ENCODE measurements at places on chromosomes 4 and X.

- DNase-seq, result no peak
These were observed 21.1 kb downstream of the PDE6B start for GRCh38 chr4:646460-646859.

GRCh38 chrX:45735571-45735970 is 534.9 kb upstream of the DIPK2B start:
- no peak for DNase-seq

DNA sequence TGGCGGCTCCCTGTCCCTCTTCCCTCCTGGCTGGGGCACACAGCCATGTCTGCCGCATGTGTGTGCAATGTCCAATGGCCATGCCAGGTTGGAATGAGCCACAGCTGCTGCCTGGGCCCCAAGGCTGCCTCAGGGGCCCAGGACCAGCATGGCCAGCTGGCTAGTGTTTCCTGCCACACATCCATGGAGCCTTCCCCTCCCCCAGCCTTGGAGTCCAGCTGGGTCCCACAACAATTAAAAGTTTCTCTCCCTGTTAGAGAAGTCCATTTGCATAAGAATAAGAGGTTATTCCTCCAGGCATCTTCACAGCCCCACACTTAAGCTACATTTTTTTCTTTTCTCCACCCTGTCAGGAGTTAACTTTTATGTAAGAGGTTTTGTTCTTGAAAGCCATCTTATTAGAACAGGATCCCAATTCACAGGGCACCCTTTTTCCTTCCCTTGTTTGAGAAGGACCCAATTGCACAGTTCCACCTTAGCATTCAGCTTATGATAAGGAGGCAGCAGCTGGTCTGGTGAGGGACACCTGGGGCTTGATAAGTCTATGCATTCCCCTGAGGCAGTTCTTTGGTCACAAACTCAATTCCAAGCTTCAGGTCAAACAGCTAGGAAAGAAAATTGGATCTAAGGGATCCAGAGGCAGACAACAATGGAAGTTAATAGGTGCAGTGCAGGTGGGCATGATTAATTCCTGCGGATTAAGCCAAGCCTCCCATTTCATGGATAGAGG is 963.3 kb upstream of the GRIA3 start:
- DNase-seq, result no peak

- no peak for DNase-seq
These were observed 1715.2 kb upstream of the TENM3 start for GRCh38 chr4:180528003-180528402.

DNA sequence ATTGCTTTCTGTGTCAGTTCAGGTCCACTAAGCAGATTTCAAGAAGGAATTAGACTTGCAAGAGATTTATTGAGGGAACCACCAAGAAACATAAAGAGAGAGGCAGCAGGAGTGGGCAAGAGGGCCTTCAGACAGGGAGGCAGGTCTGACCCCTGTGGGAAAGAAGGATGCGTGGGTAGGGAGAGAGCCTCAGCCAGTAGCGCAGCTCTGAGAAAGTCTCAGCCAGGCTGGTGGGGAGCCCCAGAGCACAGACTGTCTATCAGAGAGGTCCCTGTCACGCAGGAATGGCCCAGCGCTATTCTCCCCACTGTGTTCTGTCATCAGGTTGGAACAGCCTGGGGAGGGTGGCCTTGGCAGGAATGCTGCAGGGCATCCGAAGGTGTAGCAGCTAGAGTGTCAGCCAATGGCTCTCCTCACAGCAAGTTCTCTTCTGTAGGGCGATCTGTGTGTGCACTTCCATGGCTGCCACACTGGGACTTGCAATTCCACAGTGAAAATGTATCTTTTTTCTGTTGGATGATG is 48.0 kb downstream of the OTC start:
- no peak for DNase-seq

DNA sequence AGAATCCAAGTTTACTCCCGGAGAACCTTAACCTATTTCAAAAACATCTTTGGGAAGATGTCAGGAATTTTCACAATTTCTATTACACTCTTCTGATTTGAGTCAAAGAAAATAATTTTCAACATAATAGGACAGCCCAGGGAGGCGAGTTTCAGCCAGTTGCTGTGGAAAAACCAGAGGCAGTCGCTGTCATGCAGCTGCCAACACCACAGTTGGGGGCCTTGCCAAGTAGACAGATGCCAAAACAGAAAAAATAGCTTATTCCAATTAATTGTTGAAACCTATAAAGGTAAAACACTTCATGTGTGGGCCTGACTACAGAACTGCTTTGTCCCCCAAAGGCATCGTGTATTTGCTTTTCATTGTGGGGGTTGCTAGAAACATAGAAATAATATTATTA is 225.8 kb downstream of the DMD start:
- no peak for DNase-seq

DNA sequence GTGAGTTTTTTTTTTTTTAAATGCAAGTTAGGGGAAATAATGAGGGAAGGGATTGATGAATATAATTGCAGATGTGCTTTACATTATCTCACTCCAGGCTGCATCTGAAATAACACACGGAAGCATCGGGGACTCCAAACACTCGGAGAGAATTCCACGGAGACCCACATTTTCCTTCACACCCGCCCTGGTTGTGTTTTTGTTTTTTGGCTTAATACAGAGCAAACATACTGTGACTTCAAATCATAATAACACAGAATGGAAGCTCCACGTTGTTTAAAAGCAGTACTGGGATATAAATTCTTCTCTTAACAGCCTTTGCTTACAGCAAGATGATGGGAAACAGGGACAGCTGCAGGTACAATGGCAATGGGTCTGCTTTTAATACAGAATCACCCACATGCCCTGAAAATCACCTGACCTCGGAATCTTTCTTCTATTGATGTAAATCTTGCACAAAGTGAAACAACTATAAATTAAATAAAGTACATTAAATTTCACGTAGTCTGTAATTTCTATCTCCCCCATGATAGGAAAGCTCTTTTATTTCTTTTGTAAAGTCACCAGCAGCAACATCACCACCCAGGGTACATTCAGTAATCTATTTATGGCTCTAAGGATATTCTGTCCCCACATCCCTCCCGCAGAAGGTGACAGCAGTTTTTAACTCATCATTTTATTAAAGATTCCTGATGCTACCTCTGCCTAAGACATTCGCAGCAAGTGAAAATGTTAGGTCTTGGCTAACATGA is 119.3 kb downstream of the ZNF827 start:
- no peak for DNase-seq

DNA sequence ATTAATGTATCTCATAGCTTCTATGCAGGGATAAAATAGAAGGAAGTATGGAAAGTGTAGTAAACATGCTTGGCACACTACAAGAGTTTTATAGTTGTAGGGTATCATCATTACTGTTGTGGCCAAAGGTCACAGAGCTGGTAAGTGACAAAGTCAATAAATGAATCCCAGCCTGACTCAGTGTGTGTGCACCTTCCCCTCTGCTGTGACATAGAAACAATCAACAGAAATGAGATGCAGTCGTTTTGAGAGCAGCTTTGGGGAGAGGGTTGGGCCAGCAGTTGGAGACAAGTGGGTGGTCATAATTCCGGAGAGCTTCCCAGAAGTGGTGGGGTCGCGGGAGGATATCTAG is 82.4 kb upstream of the RBPJ start:
- DNase-seq, result no peak

- DNase-seq, result no peak
These were observed 83.3 kb upstream of the KIT start for GRCh38 chr4:54574500-54574899.

DNA sequence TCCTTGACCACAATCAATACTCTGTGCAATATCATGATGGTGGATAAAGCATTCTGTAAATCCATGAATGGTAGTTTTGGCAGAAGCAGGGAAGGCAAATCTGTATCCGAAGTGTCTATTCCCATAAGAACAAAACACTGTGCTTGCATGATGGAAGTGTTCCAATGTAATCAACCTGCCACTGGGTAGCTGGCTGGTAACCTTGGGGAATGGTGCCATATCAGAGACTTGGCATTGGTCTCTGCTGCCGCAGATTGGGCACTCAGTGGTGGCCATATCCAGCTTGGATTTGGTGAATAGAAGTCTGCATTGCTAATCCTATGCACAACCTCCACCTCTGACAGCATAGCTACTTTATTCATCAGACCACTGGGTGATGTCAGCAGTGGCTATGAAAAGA is 114.3 kb upstream of the EMCN start:
- no peak for DNase-seq

DNA sequence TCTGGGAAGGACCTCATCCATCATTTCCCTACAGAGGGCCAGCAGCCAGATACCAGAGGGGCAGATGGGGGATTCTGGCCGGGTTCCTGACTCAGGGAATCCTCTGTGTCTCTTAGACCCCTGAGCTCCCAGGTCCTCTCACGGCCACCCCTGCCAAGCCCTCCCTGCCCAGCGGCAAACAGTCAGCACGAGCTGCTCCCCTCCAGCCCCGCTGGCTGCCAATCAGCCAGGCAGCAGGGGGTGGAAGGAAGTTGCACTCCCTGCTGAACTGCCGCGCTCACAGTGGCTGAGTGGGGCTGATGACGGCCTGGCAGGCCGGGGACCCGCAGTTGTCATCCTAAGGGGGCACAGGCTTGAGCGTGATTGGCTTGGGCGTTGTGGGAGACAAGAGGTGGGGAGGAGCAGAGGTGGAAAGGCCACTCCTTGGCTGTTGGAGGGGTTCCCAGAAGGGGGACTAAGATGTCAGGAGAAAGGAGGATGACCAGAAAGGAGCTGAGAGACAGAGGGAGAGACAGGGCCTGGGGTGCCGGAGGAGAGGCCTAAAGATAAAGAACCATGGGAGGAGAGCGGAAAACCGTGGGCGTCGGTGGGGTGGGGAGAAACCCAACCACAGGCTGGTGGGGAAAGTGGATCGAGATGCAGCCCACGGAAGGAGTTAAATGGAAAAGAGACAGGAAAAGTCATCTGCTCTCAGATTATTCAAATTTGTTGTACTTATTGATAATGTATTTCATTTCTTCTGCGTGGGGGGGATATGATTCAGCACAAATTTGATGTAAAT is 4.4 kb upstream of the CCDC149 start:
- no peak for DNase-seq

DNA sequence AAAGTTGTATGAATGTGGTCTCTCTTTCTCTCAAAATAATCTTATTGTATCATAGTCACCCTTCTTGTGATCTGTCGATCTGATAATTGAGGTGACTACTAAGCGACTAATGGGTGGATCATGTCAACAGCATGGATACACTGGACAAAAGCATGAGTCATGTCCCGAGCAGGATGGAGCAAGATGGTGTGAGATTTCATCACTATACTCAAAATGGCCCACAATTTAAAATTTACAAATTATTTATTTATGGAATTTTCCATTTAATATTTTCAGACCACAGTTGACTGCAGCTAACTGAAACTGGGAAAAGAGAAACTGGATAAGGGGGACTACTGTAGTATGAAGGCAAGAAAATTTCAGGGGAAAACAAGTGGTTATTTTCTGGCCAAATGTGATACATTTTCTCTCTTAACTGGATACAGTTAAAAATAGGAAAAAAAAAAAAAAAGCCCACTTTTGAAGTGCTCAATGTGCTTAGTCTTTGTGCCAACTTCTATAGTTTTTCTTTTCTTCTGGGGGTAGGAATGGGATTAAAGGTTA is 25.3 kb downstream of the FAM241A start:
- DNase-seq, result no peak

GRCh38 chr4:39855909-39856512 is 121.7 kb downstream of the PDS5A start:
- no peak for DNase-seq

- no peak for DNase-seq
These were observed 76.3 kb downstream of the ATP10D start for GRCh38 chr4:47561331-47561730.

DNA sequence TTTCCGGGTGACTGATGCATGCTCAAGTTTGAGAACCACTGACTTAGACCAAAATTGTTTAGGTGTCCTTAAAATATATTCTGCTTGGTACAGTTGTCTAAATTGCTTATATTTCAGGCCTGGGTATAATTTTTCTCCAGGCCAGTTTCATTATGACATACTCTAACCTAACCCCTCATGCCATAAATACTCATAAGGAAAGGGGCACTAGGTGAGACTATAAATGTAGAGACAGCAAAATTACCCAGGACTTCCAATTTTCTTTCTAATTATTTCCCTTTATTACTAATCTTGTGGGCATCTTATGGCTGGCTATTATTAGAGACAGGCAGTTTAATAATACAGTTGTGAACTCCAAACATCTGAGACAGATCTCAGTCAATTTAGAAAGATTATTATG is 150.2 kb downstream of the RRAGB start:
- no peak for DNase-seq

DNA sequence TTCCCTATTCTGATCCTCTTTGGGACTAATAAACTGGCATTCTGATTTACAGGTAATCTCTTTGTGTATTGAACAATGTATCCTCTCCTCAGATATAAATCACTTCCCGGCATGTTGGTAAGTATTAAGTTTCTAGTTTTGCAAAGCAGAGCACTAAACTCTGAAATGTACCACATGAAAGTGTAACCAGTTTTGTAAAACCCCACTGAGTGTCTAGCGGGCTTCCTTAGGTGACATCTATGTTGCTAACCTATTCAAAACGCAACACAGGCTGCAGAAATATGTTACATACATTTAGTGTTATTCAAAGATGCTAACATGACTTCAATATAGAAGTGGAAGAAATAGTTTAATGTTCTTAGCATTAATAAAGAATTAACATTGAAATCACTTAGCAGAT is 25.2 kb downstream of the DNAJB14 start:
- DNase-seq, result no peak

DNA sequence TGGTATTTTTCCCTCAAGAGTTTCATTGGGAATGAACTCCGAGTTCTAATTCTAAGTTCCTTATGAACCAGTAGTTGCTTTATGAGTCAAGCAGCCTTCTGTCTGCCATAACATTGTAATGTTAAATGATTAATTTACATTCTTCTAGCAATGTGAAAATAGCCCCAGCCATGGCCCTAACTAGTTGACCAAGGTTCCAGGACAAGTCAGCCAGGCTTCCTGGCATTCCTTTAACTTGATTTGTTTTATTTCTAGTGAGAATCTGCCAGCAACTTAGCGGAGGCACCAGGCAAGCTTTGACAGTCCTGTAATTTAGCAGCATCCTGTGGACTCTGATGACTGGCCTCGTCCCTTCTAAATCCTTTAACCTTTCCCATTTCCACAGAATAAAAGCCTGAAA is 69.0 kb downstream of the GLRA2 start:
- DNase-seq, result no peak

GRCh38 chr4:175109933-175110332 is 191.8 kb downstream of the ADAM29 start:
- DNase-seq, result no peak

DNA sequence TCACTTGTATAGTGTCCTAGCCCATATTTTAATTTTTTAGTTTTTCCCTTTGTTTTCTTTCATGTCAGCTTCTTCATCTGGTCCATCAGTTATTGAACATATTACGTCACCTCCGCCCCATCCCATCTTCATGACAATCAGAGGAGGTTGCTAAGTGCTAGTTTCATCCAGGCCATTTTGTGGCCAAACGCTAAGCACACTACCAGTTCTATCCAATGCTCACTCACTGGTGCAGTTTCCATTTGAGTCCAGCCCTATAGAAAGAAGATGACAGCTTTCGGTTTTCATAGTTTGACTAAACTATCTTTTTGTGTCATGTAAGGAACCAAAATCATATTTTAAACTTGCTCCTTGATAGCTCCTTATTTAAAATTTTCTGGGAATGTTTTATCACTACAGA is 304.2 kb downstream of the TENM3 start:
- no peak for DNase-seq
